M059J (cell line): ENCODE measurements at places on chromosomes 16 and 17. TPM values are rescaled to one million over a fixed set of nuclear protein-coding genes. Genes with fewer than 3 reads are reported as not detected.

GRCh38 chr16:84806256-84806889 lies 13.4 kb upstream of the CRISPLD2 start:
- peak; percentile 98 for DNase-seq

DNA sequence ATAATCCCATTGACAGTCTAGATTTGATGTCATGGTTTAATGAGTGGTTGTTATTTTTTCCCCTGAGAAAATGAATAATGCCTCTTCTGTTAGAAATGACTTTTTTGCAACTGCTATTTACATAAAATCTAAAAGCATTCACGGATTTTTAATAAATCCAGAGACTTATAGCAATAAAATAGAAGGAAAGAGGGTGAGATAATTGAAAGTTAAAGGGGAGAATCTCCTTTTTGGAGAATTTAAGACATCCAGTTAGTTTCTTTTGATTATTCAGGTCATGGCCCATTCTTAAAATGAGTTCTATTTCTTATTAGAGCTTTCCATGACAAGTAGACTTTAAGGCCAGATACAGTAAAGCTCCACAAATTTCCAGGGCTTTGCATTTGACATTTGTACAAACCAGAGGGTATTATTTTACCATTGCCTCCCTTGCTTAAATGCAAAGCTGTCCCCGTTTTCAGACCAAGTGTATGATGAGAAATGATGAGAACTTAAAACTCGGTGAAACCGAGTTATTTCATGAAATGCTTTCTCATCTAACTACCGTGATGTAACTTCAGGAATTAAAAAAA lies 789.0 kb upstream of the SOX9 start:
- no peak for DNase-seq

HYDIN gene
- total RNA-seq, result 0.07 TPM in 1 of 2 replicates, not detected in the other

DNA sequence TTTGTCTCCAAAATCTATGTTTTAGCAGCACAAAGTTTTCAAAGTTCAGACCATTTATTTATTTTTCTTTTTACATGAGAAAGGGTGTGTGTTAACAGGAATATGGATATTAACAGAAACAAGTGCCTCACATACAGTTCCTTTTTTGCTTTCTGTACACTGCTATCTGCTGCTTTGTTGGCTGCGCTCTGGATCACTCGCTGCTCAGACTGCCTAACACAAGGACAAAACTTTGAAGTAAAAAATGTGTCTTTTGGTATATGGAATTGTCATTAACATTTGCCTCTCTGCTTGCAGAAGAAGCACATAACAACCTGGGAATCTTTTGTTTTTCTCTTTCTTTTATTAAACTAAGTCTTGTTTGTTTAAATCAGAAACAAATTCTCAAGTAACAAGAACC lies 262.8 kb downstream of the ZFHX3 start:
- no peak for DNase-seq

- no peak for DNase-seq
Observed at GRCh38 chr16:50678531-50678930, 2.6 kb downstream of the SNX20 start.

DNA sequence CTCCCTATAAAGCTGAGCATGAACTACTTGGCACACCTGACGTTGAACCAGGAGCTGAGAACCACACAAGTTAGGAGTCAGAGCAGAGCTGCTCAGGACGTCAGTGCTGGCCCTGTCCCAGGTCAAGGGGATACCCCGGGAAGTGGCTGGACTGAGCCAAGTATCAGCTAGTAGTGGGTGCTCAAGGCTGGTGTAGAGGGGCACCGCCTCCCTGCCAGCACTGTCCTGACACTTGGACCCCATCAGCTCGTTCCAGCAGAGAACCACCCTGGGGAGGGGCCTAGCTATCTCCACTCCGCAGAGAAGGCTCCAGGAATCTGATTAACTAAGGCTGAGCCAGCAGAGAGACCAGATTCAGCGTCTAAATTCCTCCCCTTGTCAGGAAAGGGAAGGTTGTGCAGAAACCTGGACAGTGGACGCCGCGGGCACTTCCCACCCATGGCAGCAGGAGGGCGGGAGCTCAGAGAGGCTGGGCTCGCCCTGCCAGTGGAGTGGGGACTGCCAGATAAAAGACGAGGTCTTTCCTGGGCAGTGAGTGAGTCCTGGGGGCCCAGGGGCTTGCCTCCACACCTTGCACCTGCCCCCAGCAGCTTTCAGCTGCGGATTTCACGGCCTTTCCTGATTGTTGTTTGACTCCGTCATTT lies 21.0 kb downstream of the C16orf90 start:
- DNase-seq, result no peak

TXNDC11 gene
- total RNA-seq, result 46.3 and 52.7 TPM in 2 replicates

DNA sequence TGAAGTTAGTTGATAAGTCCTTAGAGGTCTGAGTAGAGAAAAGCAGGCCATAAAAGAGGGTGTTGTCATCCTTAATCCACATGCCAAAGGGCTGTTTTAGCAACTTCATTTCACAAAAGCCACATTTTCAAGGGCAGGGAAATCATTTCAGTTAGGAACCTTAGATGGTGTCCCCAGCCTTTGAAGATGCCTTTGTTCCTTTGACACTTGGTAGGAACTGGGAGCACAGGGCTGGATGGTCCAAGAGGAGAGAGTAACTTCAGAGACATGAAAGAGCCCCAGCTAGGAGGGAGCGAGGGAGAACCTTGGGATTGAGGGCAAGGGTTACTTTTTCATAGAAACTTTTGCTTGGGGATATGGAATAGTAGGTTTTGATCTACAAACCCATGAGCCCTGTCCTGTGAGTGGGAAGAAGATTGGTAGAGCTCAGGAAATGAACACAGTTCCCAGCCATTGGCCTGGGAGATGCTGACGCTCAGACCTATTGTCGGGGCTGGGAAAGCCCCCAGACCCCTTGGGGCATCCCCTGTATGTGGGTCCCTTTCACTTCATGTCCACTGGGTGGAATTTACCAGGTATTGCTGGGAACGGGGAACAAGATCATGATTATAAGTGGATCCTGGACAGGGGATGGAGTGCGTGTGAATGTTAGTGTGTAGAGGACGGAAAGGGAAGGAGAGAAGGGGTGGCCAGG lies 18.9 kb downstream of the MSI2 start:
- no peak for DNase-seq

DNA sequence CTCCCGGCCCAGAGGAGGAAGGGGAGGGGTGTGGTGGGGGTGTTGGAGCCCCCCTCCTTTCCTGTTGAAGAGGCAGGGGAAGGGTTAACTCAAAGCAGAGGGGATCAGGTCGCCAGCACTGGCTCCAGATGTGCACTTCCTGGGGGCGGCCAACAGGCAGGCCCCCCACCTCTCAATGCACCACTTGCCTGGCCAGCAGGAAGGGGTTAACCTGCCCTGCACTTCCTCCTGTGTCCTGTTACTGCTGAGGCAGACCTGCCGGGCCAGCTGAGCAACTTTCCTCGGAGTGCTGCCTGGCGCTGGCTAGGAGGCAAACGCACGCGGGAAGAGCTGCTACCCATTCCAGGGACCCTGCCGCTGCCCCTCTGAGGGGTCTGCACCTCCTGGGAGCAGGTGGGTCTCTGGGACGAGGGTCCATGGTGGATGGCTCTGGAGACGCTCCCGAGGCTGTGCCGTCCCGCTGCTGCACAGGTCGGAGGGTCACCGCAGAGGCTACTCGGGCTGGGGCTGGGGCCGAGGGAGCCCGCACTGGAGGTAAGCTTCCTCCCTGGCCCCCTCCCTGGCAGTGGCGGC lies at the start of gene EPN3:
Gene EPN3, plus strand, starts transcription at position 284 of the 573 bp plus-strand sequence. CDS start 3,822 bp downstream, outside the sequence.
- DNase-seq, result no peak

PDIA2 gene
- 0.25 TPM in 1 of 2 replicates, not detected in the other for total RNA-seq

PPP1R27 gene
- total RNA-seq, result not detected in 2 replicates
